ENCODE measurements at places on chromosomes 1 and 21.

DNA sequence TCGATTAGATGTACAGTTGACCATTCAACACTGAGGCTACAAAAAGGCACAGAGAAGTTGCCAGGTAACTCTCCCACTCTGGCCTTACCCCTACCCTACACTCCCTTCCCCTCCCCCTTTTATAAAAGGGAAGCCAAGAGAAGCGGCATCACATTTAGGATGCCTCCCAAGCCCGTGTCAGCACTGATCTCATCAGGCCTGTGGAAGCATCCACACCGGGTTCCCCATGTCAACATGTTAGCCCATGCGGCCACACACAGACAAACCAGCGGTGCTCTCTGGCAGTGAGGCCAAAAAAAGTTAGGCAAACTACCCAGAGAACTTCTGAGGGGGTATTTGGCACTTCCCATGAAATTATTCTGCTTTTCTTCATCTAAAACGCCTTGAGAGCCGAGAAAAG is 29.9 kb downstream of the BCAR3 start:
- DNase-seq: no peak

GRCh38 chr1:7809742-7810141 is 25.7 kb downstream of the PER3 start:
- DNase-seq: no peak

GRCh38 chr1:38733761-38734160 is 125.8 kb downstream of the RRAGC start:
- no peak for DNase-seq

- no peak for DNase-seq
These were observed 22.4 kb downstream of the CHI3L2 start for GRCh38 chr1:111249960-111250359.

DNA sequence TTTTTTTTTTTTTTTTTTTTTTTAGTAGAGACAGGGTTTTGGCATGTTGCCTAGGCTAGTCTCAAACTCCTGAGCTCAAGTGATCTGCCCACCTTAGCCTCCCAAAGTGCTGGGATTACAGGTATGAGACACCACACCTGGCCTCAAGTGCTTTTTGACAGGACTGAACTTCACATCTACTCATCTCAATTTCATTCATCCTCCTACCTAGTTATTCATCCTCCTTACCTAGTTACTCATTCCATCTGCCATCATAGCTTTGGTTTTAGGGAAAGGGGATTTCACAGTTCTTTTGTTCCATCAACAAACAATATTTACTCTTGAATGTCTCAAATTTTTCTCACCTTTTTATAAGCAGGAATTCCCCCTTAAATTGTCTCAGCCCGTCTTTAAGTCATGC is 38.6 kb upstream of the RALGPS2 start:
- no peak for DNase-seq

- DNase-seq: no peak
These were observed 1.6 kb downstream of the C1orf21 start for GRCh38 chr1:184388319-184388889.

- no peak for DNase-seq
These were observed 4.7 kb downstream of the LDLRAD2 start for GRCh38 chr1:21816602-21817302.

- no peak for DNase-seq
These were observed 15.8 kb downstream of the THBS3 start for GRCh38 chr1:155191904-155192303.

DNA sequence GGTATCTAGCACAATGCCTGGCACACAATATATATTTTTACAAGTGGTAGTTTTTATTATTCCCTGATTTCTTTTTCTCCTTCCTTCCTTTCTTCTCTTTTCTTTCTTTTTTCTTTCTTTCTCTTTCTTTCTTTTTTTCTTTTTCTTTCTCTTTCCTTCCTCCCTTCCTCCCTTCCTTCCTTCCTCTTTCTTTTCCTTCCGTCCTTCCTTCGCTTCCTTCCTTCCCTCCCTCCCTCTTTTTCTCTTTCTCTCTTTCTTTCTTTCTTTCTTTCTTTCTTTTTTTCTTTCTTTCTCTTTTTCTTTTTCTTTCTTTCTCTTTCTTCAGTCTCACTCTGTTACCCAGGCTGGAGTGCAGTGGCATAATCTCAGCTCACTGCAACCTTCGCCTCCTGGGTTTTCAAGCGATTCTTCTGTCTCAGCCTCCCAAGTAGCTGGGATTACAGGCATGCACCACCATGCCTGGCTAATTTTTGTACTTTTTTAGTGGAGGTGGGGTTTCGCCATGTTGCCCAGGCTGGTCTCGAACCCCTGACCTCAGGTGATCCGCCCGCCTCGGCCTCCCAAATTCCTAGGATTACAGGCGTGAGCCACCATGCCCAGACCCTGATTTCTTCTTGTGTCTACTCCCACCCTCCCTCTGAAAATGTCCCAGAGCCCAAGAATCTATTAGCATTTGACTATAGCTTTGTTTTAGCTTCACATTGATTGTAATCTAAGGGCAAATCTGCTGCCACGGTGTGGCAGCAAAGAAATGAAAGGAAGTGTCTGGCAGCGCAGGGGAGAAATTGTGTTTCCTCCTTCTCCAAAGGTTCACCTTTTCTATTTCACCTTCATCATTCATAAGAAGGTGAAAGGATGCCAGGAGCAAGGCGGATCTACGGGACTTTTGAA is 19.9 kb upstream of the ABCB10 start:
- DNase-seq: no peak

- DNase-seq: no peak
These were observed 91.5 kb upstream of the GCLM start for GRCh38 chr1:94000510-94001282.

GRCh38 chr1:161978011-161978790 is 45.5 kb downstream of the OLFML2B start:
- DNase-seq: no peak

DNA sequence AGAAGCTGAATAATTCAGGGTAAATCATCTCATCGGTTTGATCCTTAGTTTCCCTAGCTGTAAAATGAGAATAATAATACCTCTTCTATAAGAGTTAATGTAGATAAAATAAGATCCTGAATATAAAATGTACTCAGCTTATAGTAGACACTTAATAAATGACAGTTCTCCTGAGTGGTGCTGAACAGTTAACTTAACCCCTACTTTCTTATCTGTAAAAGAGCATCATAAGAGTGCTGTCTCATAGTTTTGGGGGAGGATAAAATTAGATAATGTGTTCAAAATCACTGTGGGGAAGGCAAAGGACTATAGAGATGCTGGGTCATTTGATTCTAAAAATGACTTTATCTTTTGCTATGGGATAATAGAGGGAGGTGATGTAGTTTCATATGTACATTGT is 593 bp downstream of the C8A start:
- DNase-seq: no peak

- no peak for DNase-seq
These were observed 191.8 kb upstream of the TMEM51 start for GRCh38 chr1:14961661-14962267.

DNA sequence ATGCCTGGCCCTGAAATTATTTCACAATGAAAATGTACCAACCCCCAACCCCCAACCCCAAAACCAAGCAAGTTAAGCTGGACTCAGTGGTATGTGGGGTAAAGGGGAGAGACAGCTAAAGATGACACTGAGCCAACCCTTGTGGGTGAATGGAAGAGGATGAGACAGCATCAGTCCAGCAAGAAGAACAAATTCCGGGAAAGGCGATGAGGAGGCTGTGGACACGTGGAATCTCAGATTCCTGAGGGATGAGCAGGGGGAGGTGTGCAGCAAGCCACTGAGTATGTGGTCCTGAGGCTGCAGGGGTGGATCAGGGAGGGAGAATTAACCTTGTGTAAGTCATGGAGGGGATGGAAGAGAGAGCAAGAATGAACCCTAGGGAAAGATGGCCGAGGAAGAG is 14.4 kb upstream of the ZNF362 start:
- DNase-seq: no peak

DNA sequence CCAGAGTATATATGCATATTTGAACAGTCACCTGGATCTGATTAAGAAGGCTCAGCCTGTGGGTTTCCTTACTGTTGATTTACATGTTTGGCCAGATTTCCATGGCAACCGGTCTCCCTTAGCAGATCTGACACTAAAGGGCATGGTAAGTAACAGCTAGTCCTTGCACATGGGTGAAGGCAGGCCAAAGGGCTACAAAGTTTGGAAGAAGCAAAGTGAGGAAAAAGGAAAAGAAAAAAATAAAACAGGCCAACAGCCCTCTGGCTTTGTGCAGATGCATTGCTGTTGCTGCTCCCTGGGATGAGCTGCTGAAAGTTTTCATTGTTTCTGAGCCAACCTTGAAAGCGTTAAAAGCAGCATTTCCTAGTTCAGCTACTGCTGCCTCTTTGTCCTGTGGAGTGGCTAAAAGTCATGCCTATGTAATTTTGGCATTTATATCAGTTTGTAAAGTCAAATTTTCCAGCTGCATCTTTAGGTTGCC is 176.5 kb upstream of the HOOK1 start:
- DNase-seq: no peak

- peak; percentile 64 for DNase-seq
These were observed 3.6 kb upstream of the ZBTB7B start for GRCh38 chr1:154998818-154999570.
